ENCODE measurements at places on chromosomes 6 and 20.

DNA sequence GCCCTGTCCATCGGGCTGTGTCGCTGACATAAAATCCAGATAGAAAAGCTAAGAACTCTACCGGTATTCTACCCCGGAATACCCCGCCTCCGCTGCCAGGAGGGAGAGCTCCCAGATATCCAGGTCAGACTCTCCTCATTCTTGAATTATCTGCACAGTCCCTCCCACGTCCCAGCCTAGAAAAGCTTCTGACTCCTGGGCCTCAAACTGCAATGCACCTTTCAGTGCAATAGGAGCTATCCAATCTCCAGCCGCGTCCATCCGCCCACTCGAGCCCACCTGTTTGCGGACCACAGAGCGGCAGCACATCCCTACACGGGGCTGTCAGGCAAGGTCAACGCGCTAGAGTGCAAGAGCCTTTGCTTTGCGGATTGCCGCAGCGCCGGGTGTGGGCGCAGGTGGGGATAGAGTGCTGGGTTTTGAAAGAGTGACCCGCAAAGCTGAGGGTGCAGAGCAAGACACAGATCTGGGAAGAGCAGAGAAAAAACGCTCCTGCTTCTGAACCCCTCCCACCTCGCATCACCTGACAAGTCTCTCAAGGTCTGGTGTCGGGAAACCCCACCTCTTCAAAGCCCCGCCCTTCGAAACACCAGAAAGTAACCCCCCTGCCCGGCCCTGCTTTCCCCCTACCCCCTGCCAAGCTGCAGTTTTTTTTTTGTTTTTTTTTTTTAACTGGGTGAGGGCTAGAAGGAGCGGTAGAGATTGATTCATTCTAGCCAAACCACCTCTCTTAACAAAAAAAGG is 1.3 kb downstream of the TAPBP start:
- peak; percentile 51 for DNase-seq

DNA sequence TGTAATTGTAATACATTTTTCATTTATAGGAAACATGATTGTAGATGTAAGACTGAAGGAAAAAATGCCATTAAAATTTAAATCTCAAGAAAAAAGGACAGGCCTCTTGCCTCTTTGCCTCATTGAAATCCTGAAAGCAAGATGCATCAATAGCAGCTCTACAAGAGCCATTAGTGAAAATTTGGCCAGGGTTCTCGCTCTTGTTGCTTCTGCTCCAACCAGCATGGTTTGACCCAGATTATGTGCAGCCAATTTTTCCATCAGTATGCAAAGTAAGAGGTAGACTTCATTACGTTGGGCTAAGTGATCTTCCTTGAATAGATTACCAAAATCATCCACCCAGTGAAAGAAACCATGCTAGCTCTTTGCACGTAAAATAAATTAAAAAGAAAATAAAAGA is 106.6 kb downstream of the SGK1 start:
- no peak for DNase-seq

GRCh38 chr6:36061236-36061635 is 33.6 kb downstream of the MAPK14 start:
- no peak for DNase-seq

DNA sequence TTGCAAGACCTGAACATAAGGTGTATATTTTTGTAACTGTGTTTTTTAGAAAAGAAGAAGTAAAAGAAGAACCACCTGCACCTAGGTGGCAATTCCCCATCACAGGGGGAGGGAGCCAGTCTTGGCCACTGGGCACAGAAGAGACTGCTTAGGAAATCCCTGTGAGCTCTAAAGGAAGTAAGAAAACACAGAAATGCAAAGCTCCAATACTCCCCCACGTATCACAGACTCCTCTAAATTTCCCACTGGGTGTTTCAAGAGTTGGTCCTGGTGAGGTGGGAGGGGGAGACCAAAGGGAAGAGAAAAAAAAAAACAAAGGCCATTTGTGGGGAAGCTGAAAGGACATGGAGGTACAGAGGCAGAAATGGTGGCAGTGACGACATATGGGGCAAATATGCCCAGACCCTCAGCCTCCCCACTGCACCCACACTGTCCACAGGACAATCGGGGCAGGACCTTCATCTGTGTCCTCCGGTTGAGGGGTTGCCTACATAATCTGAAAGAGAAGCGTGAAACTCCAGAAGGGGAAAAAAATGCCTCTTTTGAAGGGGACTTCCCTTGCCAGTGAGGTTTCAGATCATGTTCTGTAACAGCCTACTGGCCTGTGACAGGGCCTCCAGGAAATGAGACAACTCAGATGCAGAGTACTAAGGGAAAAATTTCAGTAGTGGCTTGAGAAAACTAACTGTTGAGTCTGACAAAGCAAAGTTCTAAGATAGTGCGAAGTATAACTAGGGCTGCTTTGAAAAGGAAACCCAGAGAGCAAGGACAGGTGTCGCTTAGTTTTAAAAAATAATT is 226.2 kb upstream of the MARCKS start:
- no peak for DNase-seq
